ENCODE measurements at places on chromosomes 5 and 9. TPM values are rescaled to one million over a fixed set of nuclear protein-coding genes. Genes with fewer than 3 reads are reported as not detected.

HSD17B3 gene
- total RNA-seq, result not detected

DNA sequence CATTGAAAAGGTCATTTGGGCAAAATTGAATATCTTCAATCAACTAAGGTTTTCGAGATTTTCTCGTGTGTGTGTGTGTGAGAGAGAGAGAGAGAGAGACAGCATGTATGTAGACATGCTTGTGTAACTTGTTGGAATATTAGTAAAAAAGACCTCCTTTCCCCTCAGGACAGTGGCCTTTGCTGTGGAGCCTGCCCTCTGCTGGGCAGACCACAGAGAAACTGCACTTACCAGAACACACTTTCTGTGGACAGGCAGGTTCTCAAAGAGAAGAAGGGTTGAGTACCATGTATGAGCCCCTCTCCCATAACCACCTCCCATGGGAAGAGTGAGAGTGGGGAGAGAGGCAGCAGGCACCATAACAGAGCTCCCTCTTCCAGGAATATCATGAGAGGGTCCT is 45.6 kb downstream of the CFAP90 start:
- H3K27ac ChIP-seq, result no peak overlapping the region
- H3K36me3 ChIP-seq, result no peaks in the 10 kb centered on the region
- DNase-seq, result no peak
- H3K4me1 ChIP-seq, result no peaks in the 10 kb centered on the region
- no peak overlapping the region for H3K4me3 ChIP-seq
- no peaks in the 10 kb centered on the region for H3K27me3 ChIP-seq

GAS1 gene
- 2.3 TPM for total RNA-seq

- no peaks in the 10 kb centered on the region for H3K36me3 ChIP-seq
- no peak overlapping the region for H3K4me3 ChIP-seq
- H3K27me3 ChIP-seq, result no peaks in the 10 kb centered on the region
- no peak overlapping the region for H3K27ac ChIP-seq
Measured at GRCh38 chr9:87096506-87096905, 149.2 kb upstream of the GAS1 start.

GRCh38 chr5:171888051-171888481 is 102.4 kb downstream of the SMIM23 start:
- no peaks in the 10 kb centered on the region for H3K27me3 ChIP-seq
- H3K4me3 ChIP-seq, result no peak overlapping the region
- no peaks in the 10 kb centered on the region for H3K4me1 ChIP-seq
- peaks cover 46% of the 10 kb centered on the region for H3K36me3 ChIP-seq
- H3K27ac ChIP-seq, result no peak overlapping the region

DNA sequence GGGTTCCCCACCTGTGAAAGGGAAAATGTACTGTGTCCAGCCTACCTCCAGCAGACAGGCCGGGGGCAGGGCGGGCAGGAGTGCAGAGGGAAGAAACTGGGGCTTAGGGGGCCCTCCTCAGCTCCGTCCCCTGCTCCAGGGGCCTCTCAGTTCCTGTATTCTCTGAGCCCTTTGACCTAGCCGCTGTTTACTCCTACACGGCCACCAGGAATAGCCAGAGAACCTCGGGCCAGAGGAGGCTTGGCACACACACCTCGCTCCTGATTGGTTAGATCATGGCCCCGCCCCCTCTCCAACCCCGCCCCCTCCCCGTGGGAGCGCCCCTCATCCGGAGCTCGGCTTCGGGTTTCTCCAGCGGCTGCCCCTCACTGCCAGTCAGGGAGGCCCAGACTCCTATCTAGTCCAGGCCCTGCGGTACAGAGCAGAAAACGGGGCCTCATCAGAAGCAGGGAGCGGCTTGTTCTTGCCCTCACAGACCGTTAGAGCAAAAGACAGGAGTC is 2.2 kb downstream of the ST6GALNAC6 start:
- H3K4me1 ChIP-seq, result peaks cover 40% of the 10 kb centered on the region
- H3K4me3 ChIP-seq, result no peak overlapping the region
- H3K36me3 ChIP-seq, result peaks cover 62% of the 10 kb centered on the region
- H3K27me3 ChIP-seq, result no peaks in the 10 kb centered on the region

DNA sequence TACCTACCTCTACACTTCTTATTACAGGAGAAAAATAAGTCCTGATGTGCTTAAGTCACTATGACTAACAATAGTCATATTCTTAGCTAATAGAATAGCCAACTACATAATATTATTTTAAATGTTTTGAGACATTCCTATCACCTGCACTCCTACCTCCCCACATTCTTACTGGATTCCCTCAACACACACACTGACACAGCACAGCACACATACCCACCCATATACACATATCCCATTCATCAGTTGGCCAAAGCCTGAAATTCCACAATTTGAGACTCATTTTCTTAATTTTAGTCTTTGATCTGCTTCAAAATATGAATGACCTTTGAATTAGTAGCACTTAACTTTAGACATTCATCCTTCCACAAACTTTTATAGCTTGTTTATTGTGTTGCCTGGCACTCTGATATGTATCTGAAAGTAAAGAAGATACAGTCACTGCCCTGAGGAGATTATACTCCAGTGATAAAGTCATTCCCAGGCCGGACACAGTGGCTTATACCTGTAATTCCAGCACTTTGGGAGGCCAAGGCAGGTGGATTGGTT is 168.3 kb upstream of the RASA1 start:
- H3K27me3 ChIP-seq, result no peaks in the 10 kb centered on the region
- no peak for DNase-seq
- H3K36me3 ChIP-seq, result no peaks in the 10 kb centered on the region
- no peak overlapping the region for H3K4me3 ChIP-seq

- DNase-seq, result no peak
- 0 out of 2 replicates have a peak, but pooled peaks cover 3% of the 10 kb centered on the region for H3K27me3 ChIP-seq
- H3K36me3 ChIP-seq, result no peaks in the 10 kb centered on the region
- no peaks in the 10 kb centered on the region for H3K4me1 ChIP-seq
- H3K27ac ChIP-seq, result no peak overlapping the region
Measured at GRCh38 chr5:82595113-82595512, 317.0 kb upstream of the RPS23 start.

- no peaks in the 10 kb centered on the region for H3K27me3 ChIP-seq
- H3K4me3 ChIP-seq, result no peak overlapping the region
- 0 out of 2 replicates have a peak, but pooled peaks cover 3% of the 10 kb centered on the region for H3K36me3 ChIP-seq
- no peak for DNase-seq
Measured at GRCh38 chr5:53032188-53032587, 43.0 kb downstream of the ITGA2 start.

NUTM2F gene
- total RNA-seq, result not detected

GRCh38 chr5:93022796-93023447 is 558.1 kb downstream of the NR2F1-AS1 start:
- H3K27ac ChIP-seq, result no peak overlapping the region
- no peaks in the 10 kb centered on the region for H3K27me3 ChIP-seq
- no peak overlapping the region for H3K4me3 ChIP-seq
- H3K4me1 ChIP-seq, result peaks cover 12% of the 10 kb centered on the region

- H3K4me1 ChIP-seq, result no peaks in the 10 kb centered on the region
- H3K27ac ChIP-seq, result no peak overlapping the region
- no peaks in the 10 kb centered on the region for H3K36me3 ChIP-seq
- H3K4me3 ChIP-seq, result no peak overlapping the region
- no peaks in the 10 kb centered on the region for H3K27me3 ChIP-seq
- no peak for DNase-seq
Measured at GRCh38 chr9:107994648-107995047, 505.1 kb upstream of the KLF4 start.

- H3K4me1 ChIP-seq, result peaks cover 9% of the 10 kb centered on the region
- H3K27ac ChIP-seq, result no peak overlapping the region
- no peaks in the 10 kb centered on the region for H3K36me3 ChIP-seq
- no peaks in the 10 kb centered on the region for H3K27me3 ChIP-seq
- DNase-seq, result no peak
Measured at GRCh38 chr9:113772121-113772810, 103.8 kb upstream of the ZNF618 start.

- H3K27me3 ChIP-seq, result no peaks in the 10 kb centered on the region
- peak overlapping the region; percentile 69 for H3K27ac ChIP-seq
- H3K4me1 ChIP-seq, result peaks cover 19% of the 10 kb centered on the region
- peak; percentile 34 for DNase-seq
Measured at GRCh38 chr9:27118916-27119315, 9.9 kb downstream of the TEK start.

SPINK7 gene
- not detected for total RNA-seq

DNA sequence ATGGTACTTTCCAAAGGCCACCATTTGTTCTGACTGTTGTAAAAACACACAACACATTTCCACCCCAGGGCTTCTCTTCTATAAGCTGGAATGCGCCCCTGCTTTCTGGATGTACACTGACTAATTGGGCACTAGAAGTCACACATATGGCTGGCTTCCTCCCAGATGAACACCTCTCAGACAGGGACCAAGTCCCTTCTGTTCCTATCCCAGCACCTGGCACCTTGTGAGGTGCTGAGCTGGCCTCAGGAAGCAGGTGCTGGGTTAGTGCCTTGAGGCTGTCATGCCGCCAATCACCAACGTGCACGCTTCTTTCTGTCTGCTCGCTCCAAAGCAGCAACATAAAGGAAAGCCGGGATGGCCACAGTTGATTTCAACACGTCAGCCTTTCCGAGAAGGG is 93.2 kb downstream of the FSTL4 start:
- no peak overlapping the region for H3K4me3 ChIP-seq
- H3K27me3 ChIP-seq, result peaks cover 10% of the 10 kb centered on the region
- no peaks in the 10 kb centered on the region for H3K36me3 ChIP-seq
- peak; percentile 34 for DNase-seq
- no peaks in the 10 kb centered on the region for H3K4me1 ChIP-seq

GRCh38 chr5:134149571-134150303 is 27.0 kb downstream of the SKP1 start:
- peaks cover 96% of the 10 kb centered on the region for H3K36me3 ChIP-seq
- H3K4me3 ChIP-seq, result no peak overlapping the region
- no peak overlapping the region for H3K27ac ChIP-seq
- H3K27me3 ChIP-seq, result no peaks in the 10 kb centered on the region
- no peak for DNase-seq

DNA sequence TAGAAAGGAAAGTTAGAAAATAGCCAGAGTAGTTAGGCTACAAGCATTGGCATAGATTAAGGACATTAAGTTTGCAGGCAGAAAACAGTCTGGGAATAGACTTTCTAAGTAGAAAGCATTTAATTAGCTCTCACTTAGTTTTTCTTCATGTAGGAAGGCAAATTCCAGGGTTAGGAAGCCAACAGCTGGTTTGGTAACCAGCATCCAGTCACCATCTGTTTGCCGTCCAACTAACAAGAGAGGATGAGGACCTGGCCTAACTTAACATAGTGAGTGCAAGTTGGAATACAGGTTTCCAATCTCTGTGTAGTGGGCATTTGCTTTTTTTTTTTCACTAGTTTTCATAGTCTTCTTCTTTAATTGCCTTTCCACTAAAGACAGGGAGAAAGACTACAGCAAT is 121.7 kb upstream of the NR3C1 start:
- no peak overlapping the region for H3K4me3 ChIP-seq
- no peaks in the 10 kb centered on the region for H3K36me3 ChIP-seq
- H3K27ac ChIP-seq, result no peak overlapping the region
- no peaks in the 10 kb centered on the region for H3K27me3 ChIP-seq

STPG3 gene
- total RNA-seq, result not detected

- no peaks in the 10 kb centered on the region for H3K36me3 ChIP-seq
- no peak for DNase-seq
- no peak overlapping the region for H3K27ac ChIP-seq
Measured at GRCh38 chr5:117889596-117889995, 1098.8 kb downstream of the DTWD2 start.

- no peak overlapping the region for H3K4me3 ChIP-seq
- no peak overlapping the region for H3K27ac ChIP-seq
- no peaks in the 10 kb centered on the region for H3K36me3 ChIP-seq
- no peaks in the 10 kb centered on the region for H3K4me1 ChIP-seq
- no peak for DNase-seq
Measured at GRCh38 chr9:80127920-80128319, 556.2 kb downstream of the TLE4 start.

DNA sequence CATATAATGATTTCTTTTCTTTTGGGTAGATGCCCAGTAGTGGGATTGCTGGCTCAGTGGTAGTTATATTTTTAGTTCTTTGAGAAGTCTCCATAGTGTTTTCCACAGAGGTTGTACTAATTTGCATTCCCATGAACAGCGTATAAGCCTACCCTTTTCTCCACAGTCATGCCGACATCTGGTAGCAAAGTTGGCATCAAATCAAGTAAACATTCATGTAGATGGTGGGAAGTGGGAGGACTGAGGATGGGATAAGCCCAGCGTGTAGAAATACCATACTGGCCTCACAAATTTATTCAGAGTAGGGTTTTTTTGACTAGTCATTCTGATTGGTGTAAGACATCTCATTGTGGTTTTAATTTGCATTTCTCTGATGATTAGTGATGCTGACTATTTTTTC is 115.4 kb downstream of the EGFLAM start:
- no peaks in the 10 kb centered on the region for H3K36me3 ChIP-seq
- H3K27ac ChIP-seq, result no peak overlapping the region
- DNase-seq, result no peak
- no peaks in the 10 kb centered on the region for H3K27me3 ChIP-seq
- no peak overlapping the region for H3K4me3 ChIP-seq

ARID3C gene
- total RNA-seq, result not detected

GRCh38 chr5:61904730-61905129 is 401.3 kb upstream of the KIF2A start:
- no peaks in the 10 kb centered on the region for H3K36me3 ChIP-seq
- no peak for DNase-seq
- no peak overlapping the region for H3K27ac ChIP-seq
- no peaks in the 10 kb centered on the region for H3K4me1 ChIP-seq
- H3K4me3 ChIP-seq, result no peak overlapping the region
- no peaks in the 10 kb centered on the region for H3K27me3 ChIP-seq
